ENCODE measurements at places on chromosomes 7 and 10.

DNA sequence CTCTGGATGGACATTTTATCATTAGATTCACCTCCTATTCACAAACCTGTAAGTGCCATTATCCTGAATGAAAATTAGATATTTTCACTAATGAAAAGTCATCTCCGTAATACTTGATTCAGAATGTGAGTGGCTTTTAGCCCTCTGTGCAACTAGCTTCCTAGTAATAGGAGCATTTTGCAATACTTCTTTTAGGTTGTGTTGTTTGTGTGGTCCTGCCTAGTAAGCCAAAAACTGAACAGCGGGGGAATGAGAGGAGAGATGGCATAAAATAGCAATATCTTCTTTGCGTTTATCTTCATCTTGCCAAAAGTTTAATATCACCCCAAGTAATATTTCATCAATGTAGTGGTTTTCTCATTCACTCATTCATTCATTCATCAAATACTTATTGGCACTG, 507.5 kb upstream of the CELF2 start:
- DNase-seq, result no peak

- DNase-seq, result no peak
Measured at GRCh38 chr10:63120554-63120953, 12.6 kb upstream of the NRBF2 start.

DNA sequence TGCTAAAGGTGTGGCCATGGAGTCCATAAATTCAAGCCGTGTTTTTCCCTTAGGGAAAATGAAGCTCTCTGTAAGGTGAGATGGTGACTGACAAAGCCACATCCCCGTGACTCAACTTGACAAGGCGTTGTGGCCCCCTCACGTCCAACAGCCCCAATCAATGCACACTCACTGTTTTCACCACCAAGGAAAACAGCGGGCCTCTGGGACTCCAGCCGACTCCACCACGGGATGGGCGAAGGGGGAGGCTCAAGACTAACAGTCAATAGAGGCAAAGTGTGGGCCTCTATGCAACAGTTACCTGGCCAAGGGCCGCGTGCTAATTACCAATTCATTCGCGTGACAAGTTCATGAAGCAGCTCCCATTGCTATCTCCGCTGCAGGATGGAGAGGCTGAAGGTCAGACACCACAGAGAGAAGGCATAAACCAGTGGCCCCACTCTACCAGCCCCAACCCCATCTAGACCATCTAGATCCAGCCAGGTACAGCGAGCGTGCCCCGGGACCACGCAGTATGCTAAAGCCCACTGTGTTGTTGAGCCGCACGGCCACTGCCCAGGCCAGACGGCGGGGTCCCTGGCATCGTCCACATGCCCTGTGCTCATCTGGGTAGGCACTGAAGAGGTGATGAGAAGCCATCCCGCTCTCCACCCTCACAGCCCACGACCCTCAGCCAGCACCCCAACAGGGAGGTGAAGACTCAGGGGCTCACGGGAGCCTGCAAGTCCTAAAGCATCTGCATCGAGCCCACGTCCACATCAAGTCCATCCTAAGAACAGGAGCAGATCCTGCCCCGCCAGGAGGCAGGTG, 76.1 kb downstream of the PROSER2 start:
- DNase-seq, result no peak

DNA sequence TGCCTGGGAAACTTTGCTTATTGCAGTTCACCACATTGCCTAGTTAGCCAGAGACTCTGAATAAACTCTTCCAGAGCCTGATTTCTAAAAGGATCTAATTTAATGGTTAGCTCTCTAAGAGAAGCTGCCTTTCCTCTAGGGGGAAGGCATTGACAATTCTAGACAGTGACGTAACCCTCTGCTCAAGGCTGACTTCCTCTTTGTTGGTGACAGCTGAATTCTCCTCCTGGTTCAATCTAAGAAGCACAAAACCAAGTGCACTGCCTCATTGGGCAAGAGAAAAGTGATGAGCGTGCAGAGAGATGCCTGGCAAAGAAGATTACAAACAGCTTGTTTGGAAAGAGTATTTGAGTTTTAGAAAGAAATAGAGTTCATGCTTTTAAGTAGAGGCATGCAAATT, 102.7 kb downstream of the MACC1 start:
- no peak for DNase-seq

- no peak for DNase-seq
Measured at GRCh38 chr7:43077732-43078391, 34.6 kb upstream of the HECW1 start.

DNA sequence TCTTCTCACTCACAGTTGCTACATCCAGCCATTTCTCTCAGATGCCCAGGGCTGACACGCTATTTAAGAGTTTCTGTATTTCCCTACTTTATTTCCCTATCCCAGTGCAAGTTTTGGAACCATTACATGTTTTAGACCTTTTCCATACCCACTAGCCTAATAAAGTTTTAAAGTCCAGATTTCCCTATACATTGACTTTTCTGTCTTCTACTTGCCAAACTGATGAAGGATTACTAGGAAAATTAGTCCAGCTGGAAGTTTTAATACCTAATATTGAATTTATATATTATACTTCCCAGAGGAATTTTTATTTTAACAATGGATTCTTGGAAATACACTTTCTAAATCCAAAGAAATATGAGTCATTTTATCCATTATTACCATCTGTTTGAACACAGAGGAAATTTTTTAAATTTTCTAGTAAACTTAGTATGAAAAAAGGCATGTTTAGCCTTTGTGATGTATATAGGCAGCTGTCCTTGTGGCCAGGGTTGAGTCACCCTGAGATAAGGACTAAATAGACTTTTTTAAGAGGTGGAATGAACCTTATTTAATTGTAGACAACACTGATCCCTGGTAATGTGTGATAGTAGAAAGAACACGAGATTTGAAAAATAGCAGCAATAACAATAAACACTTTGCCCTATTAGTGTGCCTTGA, 205.0 kb downstream of the TFEC start:
- no peak for DNase-seq

DNA sequence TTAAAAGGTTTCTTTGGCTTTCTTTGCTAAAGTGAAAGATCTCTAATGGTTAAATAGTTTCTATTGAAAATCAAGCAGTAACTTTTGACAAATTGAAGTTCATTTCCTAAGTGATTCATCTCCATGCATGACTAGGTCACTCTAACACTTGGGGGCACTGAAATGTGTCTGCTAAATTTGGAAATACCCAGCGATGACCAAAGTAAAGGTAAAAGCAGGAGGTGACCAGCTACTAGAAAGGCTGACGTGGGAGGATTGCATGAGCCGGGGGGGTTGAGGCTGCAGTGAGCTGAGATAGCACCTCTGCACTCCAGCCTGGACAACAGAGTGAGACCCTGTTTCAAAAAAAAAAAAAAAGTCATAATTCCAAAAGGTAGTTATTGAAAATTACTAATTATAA, 111.8 kb upstream of the GPR141 start:
- DNase-seq, result no peak

DNA sequence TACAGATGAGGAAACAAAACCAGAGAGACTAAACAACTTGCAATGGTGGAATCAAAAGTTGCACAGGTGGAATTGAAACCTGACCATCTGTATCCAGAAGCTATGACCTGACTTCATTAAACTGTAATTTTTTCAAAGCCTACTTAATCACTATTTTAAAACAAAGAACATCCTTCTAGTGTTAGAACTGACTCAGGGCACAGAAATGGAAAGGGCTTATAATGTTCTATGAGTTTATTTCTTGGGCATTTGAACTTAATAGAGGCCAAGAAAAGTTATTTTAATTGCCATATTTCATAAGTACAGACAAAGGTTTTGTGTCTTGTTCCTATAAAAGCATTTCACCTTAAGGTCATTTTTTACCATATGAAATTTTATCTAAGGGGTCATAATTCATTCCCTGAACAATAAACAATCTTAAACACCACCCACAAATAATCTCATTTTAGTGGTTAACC, 8.8 kb downstream of the ITGB1 start:
- no peak for DNase-seq

- no peak for DNase-seq
Measured at GRCh38 chr7:47924266-47924665, 24.0 kb downstream of the PKD1L1 start.

- DNase-seq, result no peak
Measured at GRCh38 chr7:39745320-39745719, 121.9 kb downstream of the RALA start.

DNA sequence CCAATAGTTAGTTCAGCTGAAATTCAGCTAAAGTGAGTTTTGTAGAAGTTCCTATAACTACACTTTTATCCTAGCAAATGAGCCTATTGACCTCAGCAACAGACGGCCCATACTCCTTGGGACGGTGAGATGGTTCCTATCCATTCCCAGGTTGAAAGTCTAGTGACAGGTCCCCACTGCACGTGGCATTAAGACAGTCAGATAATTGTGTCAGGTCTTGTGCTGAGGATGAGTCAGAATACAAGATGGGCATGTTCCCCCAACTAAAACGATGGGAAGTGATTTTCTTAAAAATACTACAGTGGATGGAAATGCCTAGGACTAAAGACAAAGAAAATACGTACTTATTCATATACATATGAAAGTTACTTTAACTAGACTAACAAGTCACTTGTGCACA, 2.1 kb downstream of the CAV1 start:
- no peak for DNase-seq

DNA sequence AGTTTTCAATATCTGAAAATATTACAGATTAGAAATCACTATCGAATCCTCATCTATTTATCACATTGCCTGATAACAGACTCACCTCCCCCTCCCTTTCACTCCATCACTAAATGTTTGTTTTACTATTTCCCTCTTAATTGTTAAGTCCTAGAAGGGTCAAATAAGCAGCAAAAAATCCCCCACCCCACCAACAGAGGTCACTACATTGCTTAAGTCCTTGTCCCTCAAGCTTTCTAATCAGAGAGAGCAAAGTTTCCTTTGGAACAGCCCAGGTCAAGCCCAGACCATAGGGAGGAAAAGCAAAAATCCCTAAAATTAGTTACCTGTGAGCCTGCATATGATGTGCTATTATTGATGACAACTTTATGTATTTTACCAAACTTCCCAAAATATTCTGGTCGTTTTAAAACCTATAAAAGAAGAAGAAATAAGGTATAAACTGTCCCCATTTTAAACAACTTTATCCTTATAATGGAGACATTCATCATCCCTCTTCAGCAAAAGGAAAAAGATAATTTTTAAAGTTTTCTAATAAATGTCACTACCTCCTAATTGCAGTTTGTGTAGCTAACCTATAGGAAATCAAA, 95.0 kb downstream of the CNOT4 start:
- DNase-seq, result no peak

- DNase-seq, result no peak
Measured at GRCh38 chr10:112926906-112927688, 22.9 kb upstream of the TCF7L2 start.

- DNase-seq, result peak; percentile 30
Measured at GRCh38 chr7:2873146-2873545, 29.0 kb upstream of the GNA12 start.

- DNase-seq, result no peak
Measured at GRCh38 chr10:104080762-104081161, 4.9 kb downstream of the COL17A1 start.

- DNase-seq, result no peak
Measured at GRCh38 chr7:33494474-33494873, 365.1 kb downstream of the BBS9 start.
